ENCODE measurements at places on chromosomes 1 and 21.

- H3K4me3 ChIP-seq, result no peak overlapping the region
- no peak for DNase-seq
- H3K27me3 ChIP-seq, result no peaks in the 10 kb centered on the region
- H3K4me1 ChIP-seq, result no peaks in the 10 kb centered on the region
Measured at GRCh38 chr1:18571275-18571674, 59.4 kb upstream of the PAX7 start.

DNA sequence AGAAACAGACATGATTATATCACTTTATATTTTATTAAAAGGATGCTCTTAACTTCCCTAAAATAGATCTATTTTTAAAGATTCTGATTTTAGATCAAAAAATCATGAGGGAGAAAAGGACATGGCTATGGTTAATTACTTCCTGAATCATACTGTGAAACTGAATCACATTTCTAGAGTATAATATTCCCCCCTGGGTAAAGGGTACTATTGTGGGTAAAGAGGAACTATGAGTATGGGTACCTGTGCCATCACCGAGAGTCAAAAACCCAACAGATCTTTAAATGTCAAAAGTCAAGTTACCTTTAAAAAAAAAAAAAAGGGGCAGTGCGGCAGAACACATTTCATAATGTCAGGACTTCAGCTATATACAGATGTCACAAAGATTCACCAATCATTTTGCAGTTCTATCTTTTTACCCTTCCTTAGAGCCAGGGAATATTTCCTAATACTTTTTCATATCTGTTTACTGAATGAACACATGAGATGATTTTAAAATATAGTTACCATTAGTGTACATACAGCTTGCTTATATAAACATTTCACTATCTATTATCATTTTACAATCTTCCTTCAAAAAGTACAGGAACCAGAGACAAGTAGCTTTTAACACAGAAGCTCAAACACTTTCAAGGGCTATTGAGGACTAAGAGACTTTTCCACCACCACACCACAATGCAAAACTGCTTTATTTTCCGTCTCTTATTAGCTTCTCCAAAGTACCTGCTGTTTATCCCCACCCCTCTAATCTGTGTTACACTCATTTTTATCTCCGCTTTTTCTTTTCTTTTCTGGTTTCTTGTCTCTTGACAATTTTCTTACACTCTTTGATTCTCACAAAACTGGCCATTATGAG, 45.0 kb downstream of the EVI5 start:
- no peaks in the 10 kb centered on the region for H3K27me3 ChIP-seq
- no peak overlapping the region for H3K4me3 ChIP-seq
- no peak overlapping the region for H3K27ac ChIP-seq
- DNase-seq, result no peak
- no peaks in the 10 kb centered on the region for H3K4me1 ChIP-seq

GRCh38 chr1:16022393-16022792, 557 bp downstream of the CLCNKA start:
- peaks cover 10% of the 10 kb centered on the region for H3K4me1 ChIP-seq
- no peak overlapping the region for H3K4me3 ChIP-seq
- H3K27ac ChIP-seq, result no peak overlapping the region

GRCh38 chr1:155125946-155126555, 1.6 kb upstream of the EFNA1 start:
- H3K4me1 ChIP-seq, result peaks cover 34% of the 10 kb centered on the region
- H3K36me3 ChIP-seq, result no peaks in the 10 kb centered on the region
- H3K27ac ChIP-seq, result no peak overlapping the region
- no peak overlapping the region for H3K4me3 ChIP-seq

DNA sequence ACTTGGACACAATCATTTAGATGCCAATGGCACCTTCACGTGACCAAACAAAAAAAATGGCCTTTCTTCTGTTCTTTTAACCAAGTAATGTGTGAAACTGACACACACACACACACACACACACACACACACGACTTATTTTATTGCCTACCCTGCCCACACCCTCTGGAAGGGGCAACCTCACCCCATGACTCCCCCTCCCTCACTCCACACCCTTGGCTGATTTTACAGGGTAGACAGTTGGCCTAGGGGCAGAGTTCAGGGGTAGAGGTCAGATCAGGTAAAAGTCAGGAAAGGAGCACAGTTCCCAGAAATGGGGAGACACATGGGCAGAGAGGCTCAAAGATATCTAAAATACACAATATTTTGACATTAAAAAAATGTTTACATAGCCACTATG, 144.8 kb upstream of the GJB5 start:
- no peaks in the 10 kb centered on the region for H3K4me1 ChIP-seq
- no peak for DNase-seq
- no peak overlapping the region for H3K27ac ChIP-seq
- no peak overlapping the region for H3K4me3 ChIP-seq
- H3K27me3 ChIP-seq, result no peaks in the 10 kb centered on the region
- H3K36me3 ChIP-seq, result no peaks in the 10 kb centered on the region

DNA sequence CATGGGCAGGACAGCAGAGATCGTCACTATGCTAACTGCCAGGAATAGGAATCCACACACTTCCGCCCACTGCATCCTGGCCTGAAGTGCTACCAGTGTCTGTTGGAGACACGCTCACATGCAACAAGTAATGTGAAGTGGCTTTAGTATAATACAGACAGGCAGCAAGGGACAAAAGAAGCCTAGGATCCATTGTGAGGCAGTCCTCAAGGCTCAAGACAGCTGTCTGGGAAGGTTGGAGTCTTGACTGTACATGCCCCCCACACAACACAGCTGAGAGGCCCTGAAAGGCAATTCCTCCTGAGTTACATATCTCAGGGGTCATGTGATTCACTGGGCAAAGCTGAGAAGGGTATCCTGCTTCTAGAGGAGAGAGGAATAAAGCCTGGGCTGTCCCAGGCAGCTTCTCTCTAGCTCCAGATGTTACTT, 39.9 kb upstream of the CD1D start:
- no peaks in the 10 kb centered on the region for H3K27me3 ChIP-seq
- H3K4me3 ChIP-seq, result no peak overlapping the region
- H3K27ac ChIP-seq, result no peak overlapping the region
- no peak for DNase-seq

DNA sequence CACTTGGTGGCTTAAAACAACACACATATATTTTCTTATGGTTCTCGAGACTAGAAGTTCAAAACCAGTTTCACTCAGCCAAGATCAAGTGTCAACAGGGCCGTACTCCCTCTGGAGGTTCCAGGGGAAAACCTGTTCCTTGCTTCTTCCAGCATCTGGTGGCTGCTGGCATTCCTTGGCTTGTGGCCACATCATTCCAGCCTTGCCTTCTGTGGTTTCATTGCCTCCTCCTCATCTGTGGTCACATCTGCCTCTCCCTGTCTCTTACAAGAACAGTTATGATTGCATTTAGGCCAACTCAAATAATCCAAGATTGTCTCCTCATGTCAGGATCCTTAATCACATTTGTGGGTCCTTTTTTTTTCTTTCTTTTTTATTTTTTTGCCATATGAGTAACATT, 240.7 kb upstream of the HOOK1 start:
- DNase-seq, result no peak
- no peaks in the 10 kb centered on the region for H3K36me3 ChIP-seq
- no peak overlapping the region for H3K4me3 ChIP-seq

DNA sequence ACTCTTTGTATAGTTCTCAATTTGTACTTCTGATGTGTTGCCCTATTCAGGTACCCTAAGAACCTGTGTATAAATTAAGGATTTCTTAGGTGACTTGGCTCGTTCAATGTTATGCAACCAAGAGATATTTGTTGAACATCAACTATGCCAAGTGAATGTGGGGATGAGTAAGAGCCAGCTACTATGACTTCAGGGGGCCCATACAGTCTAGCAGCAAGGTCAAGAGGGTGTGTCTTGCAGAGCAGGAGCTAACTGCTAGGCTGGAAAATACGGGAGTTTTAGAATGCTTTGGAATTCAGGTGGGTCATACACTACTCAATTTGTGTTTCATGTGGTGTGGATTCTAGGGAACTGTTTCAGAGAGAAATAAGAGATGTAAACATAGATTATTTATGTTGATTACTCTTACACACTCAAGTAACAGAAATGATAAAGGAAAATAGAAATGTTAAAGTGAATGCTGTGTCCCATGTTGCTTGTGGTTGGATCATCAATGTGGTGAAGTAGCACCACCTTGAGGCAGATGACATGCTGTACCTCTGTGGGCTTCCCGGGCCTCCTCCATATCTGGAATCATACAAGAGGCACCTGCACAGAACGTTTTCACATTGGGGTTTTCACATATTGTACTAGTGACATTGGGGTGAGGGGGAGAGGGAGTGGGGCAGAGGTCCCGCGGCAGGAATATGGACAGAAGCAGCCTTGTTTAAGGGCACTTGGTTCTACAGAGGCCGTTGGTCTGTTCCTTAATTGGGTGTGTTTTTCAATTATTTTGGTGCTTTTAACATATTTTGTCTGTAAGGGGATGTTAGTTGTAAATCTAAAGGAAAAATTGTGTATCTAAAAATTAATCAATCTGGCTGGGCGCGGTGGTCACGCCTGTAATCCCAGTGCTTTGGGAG, 12.4 kb downstream of the ARPC5 start:
- H3K36me3 ChIP-seq, result peaks cover 38% of the 10 kb centered on the region
- DNase-seq, result no peak
- H3K27me3 ChIP-seq, result no peaks in the 10 kb centered on the region
- H3K4me3 ChIP-seq, result no peak overlapping the region
- H3K27ac ChIP-seq, result no peak overlapping the region

GRCh38 chr1:87100271-87100670, 185.8 kb downstream of the HS2ST1 start:
- no peak overlapping the region for H3K4me3 ChIP-seq
- H3K36me3 ChIP-seq, result no peaks in the 10 kb centered on the region
- no peaks in the 10 kb centered on the region for H3K4me1 ChIP-seq
- DNase-seq, result no peak

DNA sequence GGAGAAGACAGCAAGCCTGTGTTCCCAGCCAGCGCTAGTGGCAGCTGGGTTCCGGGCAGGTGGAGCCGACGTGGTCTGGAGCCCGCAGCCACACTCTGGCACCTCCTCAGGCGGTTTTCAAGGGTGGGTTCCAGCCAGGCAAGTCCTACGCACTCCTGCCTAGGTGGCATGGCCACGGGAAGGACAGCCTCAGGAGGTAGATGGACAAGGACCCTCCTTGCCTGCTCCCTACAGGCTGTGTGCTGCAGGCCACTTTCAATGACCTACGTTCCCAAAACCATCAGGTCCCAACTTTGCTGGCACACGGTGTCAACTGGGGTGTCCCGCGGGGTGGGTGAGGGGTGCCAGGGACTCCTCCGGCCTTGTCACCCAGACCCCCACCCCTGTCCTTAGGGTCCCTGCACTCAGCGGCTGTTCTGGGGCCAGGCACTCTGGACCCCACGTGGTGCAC, 6.7 kb upstream of the PTGER3 start:
- no peaks in the 10 kb centered on the region for H3K4me1 ChIP-seq
- H3K36me3 ChIP-seq, result peaks cover 19% of the 10 kb centered on the region
- H3K27me3 ChIP-seq, result peaks cover 6% of the 10 kb centered on the region
- no peak overlapping the region for H3K27ac ChIP-seq
- H3K4me3 ChIP-seq, result no peak overlapping the region
- DNase-seq, result no peak

GRCh38 chr1:15540186-15540585, 13.5 kb downstream of the DNAJC16 start:
- H3K4me3 ChIP-seq, result no peak overlapping the region
- H3K27ac ChIP-seq, result no peak overlapping the region
- DNase-seq, result no peak

DNA sequence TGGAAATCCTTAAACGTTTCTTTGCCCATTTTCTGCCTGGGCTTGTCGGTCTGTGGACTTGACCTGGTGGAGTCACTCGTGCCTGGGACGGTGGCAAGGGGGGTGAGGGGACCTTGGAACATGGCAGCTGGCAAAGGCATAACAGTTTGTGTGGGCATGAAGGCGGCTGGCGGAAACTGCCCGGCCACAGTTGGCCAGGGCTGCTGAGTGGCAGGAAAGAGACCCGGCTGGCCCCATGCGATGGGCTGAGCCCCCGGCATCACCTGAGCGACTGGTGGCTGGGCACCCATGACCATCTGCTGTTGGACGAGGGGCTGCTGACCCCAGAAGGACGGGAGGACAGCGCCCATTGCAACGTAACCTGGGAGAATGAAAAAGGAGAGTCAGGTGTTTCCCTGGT, 49.3 kb upstream of the C8B start:
- H3K27me3 ChIP-seq, result no peaks in the 10 kb centered on the region
- no peak for DNase-seq
- no peaks in the 10 kb centered on the region for H3K36me3 ChIP-seq
- H3K4me3 ChIP-seq, result no peak overlapping the region
- no peak overlapping the region for H3K27ac ChIP-seq

DNA sequence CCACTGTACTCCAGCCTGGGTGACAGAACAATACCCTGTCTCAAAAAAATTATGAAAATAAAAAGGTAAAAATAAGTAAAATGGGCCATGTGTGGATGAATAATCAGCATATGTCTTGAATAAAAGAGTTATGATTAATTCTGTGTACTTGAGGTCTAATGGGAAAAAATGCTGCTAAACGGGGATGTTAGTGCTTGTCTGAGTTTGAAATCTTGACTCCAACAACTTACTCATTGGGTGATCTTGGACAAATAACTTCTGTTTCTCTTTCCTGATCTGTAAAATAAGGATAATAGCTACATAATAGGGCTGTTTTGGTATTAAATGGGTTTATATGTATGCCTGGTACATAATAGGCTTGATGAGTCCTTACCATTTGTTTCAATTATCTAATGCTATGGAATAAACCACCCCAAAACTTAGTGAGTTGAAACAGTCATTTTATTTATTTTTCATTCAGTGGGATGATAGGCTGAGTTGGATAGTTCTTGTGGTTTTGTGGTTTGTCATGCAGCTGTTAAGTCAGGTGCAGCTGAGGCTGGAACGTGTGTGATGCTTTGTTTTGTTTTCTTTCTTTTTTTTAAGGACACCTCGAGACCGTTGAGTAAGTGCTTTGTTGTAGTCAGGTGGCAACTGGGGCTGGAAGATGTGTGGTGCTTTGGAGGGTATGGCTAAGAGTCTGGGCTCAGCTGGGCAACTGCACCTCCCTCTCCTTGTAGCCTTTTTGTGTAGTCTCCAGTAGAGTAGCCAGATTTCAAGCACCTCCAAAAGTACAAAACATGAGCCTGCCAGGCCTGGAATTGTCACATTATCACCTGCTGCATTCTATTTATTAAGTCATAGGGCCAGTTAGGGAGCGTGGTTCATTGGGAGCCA, 4.9 kb downstream of the MDM4 start:
- H3K27me3 ChIP-seq, result no peaks in the 10 kb centered on the region
- H3K4me3 ChIP-seq, result no peak overlapping the region
- DNase-seq, result peak; percentile 90
- H3K4me1 ChIP-seq, result peaks cover 55% of the 10 kb centered on the region
- peak overlapping the region; percentile 74 for H3K27ac ChIP-seq
- peaks cover 31% of the 10 kb centered on the region for H3K36me3 ChIP-seq

All from natural killer cell (primary cell).